ENCODE measurements at places on chromosomes 2 and 18. TPM values are rescaled to one million over a fixed set of nuclear protein-coding genes. Genes with fewer than 3 reads are reported as not detected.

Gene LOXHD1
- total RNA-seq: 0.12 TPM

Gene SULT1C4
- total RNA-seq: 117 TPM

Gene ZNF236
- 20.8 TPM for total RNA-seq

Gene GALR1
- 0.09 TPM for total RNA-seq

GRCh38 chr18:37572736-37573135 lies 7.1 kb upstream of the CELF4 start:
- no peak for DNase-seq

DNA sequence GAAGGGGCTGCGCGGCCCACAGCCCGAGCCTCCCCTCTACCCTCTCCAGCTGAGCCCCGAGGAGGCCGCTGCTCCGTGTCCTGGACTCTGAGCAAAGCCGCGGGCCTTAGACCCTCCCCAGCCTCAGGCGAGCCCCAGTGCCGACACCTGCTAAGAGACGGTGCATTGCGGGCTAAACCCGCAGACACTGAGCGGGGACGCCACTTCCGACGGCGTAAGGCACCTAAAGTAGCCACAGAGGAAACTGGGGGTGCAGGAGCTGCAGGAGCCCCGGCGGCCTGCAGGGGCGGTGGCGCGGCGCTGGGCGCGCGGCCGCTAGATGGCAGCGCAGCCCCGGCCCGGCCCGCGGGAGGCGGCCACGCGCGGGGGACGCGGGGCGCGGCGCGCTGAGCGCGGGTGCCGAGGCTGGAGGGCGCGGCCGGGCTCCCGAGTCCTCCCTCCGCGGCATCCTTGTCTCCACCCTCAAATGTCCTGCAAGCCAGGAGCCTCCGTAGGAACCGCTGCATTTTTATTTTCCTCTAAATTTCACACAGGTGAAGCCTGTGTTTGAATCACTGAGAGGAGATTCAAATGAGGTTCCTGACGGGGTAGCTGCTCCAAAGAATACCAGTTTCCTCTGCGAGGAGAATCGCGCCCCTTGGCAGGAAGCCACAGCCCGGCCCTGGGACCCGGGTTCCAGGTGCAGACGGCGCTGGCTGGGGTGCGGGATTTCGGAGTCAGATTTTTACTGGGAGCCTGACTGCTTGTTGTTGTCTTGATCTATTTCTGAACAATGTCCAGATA lies 650.5 kb downstream of the GALR1 start:
- DNase-seq: no peak

GRCh38 chr2:138155304-138155703 lies 191.0 kb downstream of the HNMT start:
- DNase-seq: no peak

GRCh38 chr2:42868096-42868495 lies 75.7 kb upstream of the HAAO start:
- DNase-seq: no peak

- DNase-seq: no peak
These were observed 33.5 kb upstream of the UBXN4 start for GRCh38 chr2:135708159-135708558.

DNA sequence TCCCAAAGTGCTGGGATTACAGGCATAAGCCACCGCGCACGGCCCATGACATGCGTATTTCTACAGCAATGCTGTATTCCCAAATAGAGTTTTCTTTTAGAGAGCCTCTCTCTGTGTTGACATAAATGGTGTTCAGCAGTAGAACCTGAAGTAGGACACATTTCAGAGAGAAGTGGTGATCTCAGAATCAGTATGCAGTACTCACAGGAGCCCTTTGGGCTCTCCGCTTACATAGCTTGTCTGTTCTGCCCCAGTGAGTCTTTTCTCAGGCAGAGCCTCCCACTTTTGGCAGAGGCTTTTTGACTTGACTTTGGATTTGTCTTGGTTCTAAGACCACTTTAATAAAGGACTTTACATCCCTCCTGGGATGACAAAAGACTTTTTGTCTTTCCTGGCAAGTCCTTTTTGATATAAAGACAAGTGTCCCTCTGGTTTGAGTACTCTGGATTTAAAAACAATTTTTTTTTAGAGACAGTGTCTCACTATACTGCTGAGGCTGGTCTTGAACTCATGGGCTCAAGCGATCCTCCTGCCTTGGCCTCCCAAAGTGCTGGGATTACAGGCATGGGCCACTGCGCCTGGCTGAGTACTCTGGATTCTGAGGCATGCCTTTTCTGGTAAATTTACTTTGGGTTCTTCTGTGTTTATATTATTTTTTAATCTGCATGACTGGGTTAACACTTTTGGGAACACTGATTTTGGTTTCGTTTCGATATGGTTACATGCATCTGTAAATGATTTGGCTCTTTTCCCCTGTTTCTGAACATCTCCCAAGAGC lies 113.3 kb downstream of the SMAD2 start:
- no peak for DNase-seq

DNA sequence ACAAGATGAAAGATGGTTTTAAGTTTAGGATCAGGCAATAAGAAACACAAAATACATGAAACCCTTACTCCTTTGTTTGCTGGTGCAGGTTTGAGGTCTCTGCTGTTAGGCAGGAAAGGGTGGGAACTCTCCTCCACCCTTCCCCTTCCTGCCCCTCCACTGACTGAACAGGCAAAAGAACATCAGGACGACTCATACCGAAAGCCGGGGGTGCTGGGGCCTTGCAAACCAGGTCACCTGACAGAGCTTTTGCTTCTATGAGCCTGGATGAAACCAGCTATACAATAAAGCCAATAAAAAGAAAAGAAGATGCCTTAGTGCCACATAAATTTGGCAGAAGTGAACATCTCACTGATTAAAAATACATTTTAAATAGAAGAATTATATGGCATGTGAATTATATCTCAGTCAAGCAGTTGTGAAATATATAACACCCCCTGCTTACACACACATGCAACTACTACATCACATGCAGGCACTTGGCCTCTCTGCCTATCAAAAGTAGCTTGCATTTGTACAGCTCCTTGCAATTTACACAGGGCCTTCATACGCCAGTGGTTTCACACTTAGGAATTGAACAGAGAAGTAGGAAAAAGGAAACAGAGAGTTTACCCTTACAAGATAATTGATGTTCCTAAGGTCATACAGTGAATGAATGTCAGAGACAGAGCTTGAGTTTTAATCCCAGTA lies 215.1 kb upstream of the TRIB2 start:
- DNase-seq: no peak

DNA sequence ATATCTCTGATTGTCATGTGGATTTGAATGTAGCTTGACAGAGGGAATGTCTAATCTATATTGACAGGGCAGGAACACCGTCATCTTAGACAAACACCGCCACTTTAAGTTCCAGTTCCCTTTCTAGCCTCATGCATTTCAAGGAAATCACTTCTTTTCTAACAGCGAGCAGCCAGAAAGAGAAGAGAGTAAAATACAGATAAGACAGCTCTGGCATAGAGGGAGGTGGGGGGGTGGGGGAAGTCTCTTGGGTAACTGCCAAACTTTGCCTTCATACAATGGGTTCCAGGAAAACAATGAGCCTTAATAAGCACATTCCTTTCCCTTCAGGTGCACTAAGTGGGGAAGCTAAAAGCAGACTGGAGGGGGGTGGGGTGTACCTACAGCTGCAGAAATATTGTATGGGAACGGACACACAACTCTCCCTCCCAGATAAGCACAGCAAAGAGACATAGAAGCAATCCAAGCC lies 37.2 kb downstream of the CASP10 start:
- peak; percentile 60 for DNase-seq

DNA sequence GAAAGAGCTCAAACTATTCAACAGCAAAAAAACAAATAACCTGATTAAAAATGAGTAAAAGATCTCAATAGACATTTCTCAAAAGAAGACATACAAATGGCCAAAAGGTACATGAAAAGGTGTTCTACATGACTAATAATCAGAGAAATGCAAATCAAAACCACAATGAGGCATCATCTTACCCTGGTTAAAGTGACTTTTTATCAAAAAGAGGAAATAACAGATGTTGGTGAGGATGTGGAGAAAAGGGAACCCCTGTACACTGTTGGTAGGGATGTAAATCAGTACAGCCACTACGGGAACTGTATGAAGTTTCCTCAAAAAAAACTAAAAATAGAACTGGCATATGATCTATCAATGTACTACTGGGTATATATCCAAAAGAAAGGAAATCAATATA lies 39.8 kb upstream of the TMEM163 start:
- DNase-seq: no peak

DNA sequence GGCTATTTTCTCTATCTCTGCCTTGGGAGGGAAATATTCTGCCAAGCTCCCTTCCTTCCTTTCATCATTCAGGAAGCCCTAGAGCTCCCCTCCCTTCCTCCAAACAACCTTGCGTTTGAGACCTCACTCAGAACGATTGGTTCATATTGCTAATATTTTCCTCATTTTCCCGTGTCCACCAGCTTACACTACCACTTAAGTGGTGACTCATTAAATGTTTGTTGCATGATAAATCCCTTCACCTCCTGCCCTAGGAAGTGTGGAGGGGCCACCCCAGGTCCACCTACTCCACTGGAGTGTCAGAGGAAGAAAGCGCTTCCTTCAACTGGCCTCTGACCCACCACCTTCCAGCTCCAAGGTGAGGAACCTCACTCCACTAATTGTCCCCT lies 2.3 kb upstream of the LPIN2 start:
- DNase-seq: no peak

- DNase-seq: no peak
These were observed 600.1 kb upstream of the RAB6C start for GRCh38 chr2:129379411-129379810.

DNA sequence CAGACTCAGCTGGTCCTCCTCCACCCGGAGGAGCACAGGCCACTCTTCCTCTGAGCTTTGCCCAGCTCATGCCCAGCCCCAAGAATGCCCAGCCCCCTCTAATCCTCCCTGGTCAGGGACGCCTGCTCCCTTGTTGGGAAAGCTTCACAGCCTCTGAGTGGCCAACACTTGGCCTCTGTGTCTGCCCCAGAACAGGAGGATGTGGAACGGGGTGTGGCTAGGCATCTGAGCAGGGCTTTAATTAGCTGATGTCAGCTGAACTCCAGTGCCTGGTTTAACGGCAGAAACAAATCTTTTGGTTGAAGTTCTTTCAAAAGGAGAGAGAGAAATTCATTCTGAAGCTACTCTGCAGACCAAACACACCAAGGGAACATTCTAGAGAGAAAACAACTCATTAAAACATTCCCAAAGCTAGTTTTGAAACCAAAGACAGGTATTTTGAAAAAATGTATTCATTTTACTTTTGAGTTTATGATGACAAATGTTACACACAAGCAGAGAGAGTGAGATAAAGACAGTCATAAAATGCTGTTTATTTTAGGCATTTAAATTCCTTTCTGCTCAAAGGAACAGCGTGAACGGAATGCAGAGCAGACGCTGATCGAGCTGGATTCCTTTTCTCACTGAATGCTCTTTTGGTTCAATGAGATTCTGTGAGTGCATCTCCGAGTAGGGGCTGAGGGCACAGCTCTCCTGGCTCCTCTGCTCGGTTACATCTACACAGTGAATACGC lies 63.8 kb downstream of the RTP5 start:
- DNase-seq: peak; percentile 30
